NCI-H345 (cell line): ENCODE measurements at places on chromosomes 4 and X.

- no peak for DNase-seq
These were observed 1.3 kb downstream of the PQBP1 start for GRCh38 chrX:48899078-48899410.

DNA sequence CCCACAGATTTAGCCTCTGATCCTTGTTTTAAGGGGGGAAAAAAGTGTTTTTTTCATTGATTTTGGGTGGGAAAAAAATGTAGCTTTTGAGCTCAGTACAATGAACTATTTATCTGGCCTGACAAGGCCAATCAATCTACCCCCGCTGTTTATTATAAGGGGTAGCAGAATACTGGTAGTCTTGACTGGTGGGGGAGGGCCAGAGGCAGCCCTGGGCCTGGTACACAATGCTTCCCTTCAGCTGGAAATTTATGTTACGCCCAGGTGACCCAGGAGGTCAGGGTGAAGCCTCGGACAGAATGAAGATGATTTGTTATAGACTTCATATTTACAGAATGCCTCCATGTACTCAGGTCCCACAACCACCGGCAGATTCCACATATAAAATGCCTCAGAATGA, 143.2 kb downstream of the SH3KBP1 start:
- no peak for DNase-seq

DNA sequence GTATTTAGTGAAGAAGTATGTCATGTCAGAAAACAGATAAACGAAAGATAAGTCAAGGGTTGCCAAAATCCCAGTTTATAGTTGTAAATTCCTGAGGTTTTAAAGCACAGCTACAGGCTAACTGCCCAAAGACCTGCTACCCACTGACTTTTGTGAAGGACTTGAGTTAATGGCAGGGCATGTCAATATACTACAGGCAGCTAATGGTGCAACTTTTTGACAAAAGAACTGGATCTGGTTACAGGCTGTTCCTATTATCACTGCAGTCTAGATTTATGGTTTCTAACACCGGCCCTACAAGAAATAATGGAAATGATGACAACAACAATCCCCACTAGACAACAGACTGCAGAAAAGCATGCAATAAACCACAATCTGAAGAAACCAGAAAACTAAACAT, 6.4 kb downstream of the SCML2 start:
- peak; percentile 4 for DNase-seq

GRCh38 chr4:95193391-95194224, 355.2 kb downstream of the UNC5C start:
- no peak for DNase-seq

DNA sequence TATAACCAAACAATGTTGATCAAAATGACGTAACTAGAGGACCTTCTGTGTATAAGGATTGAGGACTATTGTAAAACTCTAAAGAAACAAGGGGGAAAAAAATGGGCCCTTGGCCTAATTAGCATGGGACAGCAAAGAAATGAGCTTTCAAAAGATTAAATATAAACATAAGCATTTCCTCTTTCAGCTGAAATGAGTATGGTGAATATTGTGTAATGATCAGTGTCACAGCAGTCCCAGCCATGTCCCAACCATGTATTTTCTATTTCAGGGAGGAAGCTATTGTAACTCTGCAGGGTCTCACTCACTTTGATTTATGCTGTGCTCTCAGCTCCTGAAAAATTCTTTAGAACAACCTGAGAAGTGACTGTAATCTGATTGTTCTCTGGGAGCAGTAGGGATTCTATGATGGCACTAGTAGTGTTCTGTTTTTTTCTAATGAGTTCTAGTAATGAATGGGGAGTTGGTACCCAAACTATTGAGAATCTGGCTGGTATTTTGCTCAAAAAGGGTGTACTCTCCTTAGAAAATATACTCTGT, 25.8 kb downstream of the ANXA10 start:
- no peak for DNase-seq

- no peak for DNase-seq
These were observed 112.0 kb downstream of the SHROOM3 start for GRCh38 chr4:76546759-76547742.

- no peak for DNase-seq
These were observed 102.4 kb downstream of the GPR143 start for GRCh38 chrX:9663216-9663615.

GRCh38 chrX:110108381-110108821, 105.5 kb downstream of the TMEM164 start:
- no peak for DNase-seq

GRCh38 chr4:110609044-110609750, 13.7 kb downstream of the PITX2 start:
- no peak for DNase-seq

GRCh38 chrX:121333942-121334341, 286.5 kb downstream of the GLUD2 start:
- DNase-seq, result no peak

DNA sequence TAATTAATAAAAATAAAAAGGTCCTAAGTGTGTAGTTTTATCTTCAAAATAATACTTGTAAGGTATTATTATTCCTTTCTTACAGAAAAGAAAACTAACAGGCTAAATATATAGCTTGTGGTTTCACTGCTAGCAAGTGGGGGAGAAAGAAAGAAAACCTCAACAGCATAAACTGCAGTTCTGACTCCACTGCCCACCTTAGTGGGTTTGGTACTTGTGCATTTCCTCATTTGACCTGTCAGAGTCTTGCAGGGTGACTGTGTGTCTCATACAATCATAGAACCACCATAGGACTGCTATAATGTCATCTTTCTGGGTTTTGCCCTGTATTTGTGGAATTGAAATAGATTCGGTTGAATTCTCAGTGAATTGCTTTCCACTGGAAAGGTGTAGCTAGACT, 94.7 kb upstream of the PUDP start:
- no peak for DNase-seq

DNA sequence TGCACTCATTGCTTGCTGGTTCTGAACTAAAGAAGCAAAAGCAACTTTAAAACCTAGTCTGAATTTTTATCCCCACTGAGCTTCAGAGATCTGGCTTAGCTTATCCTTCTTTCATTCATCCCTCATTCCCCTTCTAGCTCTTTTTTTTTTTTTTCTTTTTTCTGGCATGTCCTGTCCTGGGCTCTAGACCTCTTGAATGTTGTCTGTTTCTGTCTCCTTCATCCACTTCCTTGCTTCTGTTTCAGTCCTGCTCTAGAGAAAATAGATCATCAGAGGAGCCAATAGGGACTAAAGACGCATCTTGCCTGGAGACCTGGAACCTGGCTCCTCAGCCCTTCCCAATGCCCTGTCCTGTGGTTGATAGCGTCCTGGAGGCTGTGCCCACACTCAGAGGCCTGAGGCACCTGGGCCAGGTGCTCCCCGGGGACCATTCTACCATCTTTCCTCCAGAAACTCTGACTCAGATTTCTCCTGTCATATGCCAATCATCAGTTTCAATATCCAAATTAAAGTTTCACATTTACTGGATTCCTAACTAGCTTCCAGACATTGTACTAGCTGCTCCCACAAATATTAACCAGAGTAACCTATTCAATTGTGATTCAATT, 115.7 kb upstream of the GATB start:
- DNase-seq, result no peak

DNA sequence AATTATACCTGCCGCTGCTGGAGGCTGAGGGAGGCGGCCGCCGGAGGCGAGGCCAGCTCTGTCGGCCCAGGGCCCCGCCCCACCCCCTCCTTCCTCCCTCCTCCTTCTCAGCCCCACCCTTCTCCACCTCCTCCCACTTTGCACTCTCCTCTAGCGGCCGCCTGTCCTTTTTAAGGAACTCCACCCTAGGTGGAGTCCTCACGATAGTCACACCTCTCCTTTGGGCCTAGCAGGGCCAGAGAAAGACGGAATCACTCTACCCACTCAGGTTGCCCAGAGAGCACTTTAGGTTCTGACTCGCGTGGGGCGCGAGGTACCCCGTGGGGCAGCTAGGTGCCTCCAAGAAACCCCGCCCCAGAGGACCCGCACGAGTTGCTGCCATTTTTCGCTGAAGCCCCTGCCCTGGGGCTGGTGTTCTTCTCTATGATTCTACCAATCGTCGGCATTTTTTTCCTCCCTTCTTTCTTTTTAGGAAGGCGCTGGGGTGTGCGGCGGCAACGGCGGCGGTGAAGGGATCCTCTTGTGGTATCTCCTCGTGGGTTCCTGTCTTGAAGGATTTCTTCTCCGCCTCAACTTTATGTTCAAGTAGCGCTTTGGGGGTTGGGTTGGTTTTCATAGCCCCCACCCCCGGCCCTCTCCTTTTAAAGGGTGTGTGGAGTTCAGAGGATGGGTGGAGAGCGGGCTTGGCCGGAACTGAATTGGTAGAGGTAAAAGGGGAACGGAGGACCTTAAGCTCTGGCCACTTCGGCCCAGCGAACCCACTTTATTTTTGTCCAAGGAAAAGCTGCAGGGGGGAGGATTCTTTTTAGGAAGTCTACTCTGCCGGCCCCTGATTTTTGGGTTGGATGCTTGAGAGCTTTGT, at the start of gene KLF8:
TSS of gene KLF8 (plus strand) at position 136 of the 862 bp plus-strand sequence. CDS start 979 bp downstream, outside the sequence.
- DNase-seq, result no peak

- DNase-seq, result no peak
These were observed 26.0 kb downstream of the MANBA start for GRCh38 chr4:102734591-102735385.
